Stimulated activated CD4-positive, alpha-beta T cell treated with anti-CD3 and anti-CD28 coated beads, Interleukin-1b, Interleukin-23, amount 100 ng/mL, for 1 hour (primary cell): ENCODE measurements at places on chromosomes 5 and 9.

DNA sequence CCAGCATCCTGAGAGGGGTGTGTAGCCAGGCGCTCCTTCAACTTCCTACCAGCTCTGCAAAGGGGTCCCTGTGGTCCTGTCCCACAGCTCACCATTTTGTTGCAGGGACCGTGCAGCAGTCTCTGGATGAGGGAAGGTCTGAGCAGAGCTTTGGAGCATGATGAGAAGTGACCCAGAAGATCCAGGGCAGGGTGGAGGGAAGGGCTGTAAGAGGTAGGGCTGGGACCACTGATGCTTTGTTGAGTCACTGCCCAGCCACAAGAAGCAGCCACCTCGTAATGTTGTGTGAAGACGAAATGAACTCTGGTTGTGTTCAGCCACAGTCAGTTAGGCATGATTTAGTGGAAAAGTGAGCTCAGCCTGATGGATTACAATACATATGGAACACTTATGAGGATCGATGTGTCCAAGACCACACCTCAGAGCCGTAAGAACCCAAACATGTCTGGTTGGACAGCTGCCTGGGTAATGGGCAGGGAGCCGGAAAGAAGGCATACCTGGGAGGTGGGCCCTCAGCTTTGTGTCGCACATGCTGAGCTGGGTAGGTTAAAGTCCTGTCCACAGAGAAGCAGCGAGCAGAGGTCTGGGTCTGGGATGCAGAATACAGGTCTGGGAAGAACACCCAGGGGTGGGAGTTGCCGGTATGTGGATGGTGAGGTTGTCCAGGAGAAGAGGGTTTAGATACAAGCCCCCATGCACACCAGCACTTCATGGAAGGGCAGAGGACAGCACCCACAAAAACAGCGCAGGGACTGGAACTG lies 250.1 kb downstream of the GADD45G start:
- no peak for DNase-seq

- no peak for DNase-seq
Measured at GRCh38 chr5:50302815-50303490, 138.1 kb downstream of the EMB start.

DNA sequence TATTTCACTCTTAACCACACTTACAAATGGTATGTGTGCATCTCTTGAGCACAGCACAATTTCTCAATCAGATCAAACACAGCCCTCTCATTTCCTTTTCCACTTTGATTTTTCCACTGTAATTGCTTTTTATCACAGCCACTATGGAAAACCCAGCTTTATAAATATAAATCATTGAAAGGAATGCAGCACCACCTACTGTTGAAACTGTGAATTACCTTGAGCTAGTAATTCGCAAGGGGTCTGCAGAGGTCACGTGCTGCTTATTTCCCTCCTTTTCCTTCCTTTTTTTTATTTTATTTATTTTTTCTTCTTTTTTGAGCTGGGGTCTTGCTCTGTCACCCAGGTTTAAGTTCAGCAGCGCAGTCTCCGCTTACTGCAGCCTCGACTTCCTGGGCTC lies 76.9 kb downstream of the CDH6 start:
- DNase-seq = no peak

DNA sequence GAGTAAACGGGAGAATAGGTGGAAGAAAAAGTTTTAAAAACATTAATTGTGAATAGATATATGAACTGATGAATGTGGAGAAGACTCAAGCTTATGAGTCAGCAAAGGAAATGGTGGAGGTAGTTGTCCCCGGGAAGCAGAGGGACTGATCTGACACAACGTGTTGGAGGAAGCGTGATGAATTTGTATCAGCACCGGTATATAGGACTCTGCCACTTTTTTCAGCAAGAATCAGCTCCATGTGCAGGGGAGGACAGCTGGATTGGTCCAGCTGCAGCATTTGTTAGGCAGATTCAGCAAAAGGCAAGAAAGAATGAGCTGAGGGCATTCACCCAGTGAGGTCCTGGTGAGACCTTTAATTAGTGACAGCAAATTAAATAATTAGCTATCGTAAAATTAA lies 276.0 kb downstream of the TENT4A start:
- no peak for DNase-seq

- no peak for DNase-seq
Measured at GRCh38 chr9:38338342-38339018, 54.0 kb upstream of the ALDH1B1 start.

DNA sequence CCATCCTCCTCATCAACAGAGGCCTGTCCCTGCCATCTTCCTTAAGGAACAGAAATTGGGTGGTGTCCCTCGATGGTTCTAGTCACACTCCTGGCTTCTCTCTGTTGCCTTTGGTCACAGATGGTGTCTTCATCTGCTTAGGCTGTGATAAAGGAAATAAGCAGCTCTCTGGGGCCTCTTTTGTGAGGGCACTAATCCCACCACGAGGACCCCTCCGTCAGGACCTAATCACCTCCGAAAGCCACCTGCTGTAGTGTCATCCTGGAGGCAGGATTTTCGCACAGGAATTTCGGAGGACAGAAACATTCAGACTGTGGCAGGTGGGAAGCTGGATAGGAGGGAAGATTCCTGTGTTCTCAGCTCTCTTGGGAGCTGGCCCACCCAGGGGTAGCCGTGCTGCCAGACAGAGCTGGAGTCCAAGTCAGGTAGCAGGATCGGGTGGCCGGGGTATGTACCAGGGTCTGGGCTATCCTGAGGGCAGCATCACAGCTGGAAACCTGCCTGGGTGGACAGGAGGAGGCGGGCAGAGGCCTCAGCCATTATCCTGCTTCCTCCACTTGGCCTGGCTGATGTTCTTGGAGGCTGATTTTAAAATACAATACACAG lies 59.5 kb downstream of the ANKRD33B start:
- no peak for DNase-seq

DNA sequence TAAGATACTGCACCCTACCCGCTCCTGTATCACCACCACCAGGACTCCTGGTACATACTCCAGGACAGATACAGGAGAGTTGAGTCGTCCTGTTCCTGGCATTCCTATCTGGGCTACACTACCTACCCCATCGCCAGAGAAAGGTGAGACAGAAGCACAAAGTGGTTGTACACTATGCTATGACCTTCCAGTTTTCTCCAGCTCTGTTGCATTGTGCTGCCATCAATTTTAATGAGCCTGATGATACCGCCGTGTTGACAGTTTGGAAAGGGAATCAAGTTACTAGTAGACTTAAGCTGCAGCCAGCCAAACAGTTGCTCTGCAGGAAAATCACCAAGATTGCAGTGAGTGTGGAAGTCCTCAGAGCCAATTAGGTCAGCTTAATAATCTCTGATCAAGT lies 35.2 kb downstream of the ANP32B start:
- no peak for DNase-seq

- DNase-seq = no peak
Measured at GRCh38 chr5:51230336-51230735, 152.9 kb upstream of the ISL1 start.

GRCh38 chr9:108939975-108940374 lies 5.8 kb downstream of the ABITRAM start:
- no peak for DNase-seq

DNA sequence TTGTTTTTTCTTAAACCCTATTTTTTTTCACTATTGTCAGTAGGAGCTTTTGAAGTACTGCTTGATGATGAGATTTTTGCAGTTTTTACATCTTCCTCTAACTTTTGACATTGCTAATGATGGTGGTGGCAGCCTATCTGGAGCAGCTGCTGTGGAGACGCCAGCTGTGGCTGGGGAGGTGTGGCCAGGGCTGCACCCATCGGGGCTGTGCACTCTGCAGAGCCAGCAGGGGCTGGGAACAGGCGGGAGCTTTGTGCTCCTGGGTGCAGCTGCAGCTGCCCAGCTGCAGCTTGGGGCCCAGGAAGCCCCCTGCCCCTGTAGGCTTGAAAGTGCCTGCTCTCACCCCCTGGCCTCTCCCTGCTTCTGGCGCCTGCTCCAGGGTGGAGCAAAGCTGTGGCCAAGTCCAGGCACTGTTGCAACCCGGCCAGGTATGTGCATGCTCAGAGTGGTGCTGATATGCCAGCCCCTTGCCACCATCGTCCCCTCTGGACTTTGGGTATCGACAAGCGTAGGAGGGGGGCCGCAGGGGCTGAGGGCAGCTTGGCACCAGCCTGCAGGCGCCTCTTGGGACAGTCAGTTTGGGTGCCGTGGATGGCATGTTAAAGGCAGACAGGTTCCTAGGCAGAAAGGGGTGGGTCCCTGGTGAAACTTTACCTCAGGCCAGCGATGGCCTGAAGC lies 39.2 kb downstream of the FER start:
- no peak for DNase-seq

GRCh38 chr5:34621277-34622097 lies 34.6 kb upstream of the RAI14 start:
- no peak for DNase-seq
